ENCODE measurements at places on chromosomes 6 and 20. TPM values are rescaled to one million over a fixed set of nuclear protein-coding genes. Genes with fewer than 3 reads are reported as not detected.

DNA sequence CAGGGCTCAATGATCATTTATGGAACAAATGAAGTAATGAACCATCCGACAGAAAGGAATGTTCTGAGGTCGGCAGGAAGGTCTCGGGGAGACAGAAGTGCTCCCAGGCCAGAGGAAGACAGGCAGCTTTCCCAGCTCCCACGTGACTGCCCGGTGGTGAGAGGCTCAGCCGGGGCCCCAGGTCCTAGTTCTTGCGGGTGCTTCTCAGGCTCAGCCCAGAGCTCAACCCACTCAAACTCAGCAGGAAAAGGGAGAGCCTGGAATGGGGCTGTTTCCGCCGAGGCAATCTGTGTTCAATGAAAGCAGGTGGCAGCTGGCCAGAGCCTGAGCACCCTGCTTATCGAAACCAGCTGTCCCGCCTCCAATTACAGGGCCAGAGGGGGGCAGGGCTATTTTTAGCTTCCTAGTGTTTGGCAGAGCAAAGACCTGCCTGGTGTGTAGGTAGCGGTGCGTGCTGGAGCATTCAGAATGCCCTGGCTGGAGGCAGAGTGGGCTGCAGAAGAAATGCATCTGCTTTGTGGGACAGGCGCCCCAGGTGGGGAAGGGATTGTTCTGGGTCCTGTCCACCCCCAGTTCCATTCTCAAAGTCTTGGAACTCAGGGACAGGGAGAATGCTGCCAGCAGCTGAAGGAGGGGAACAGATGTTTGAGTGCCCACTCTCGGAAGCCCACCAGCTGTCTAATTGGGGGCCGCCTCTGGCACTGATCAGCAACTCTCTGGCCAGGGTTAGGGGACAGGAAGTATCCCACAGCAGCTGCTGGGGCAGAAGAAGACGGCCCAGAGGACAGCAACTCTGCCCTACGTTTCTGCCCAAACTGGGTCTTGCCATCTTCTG, 145.1 kb downstream of the PREX1 start:
- no peak for DNase-seq

DNA sequence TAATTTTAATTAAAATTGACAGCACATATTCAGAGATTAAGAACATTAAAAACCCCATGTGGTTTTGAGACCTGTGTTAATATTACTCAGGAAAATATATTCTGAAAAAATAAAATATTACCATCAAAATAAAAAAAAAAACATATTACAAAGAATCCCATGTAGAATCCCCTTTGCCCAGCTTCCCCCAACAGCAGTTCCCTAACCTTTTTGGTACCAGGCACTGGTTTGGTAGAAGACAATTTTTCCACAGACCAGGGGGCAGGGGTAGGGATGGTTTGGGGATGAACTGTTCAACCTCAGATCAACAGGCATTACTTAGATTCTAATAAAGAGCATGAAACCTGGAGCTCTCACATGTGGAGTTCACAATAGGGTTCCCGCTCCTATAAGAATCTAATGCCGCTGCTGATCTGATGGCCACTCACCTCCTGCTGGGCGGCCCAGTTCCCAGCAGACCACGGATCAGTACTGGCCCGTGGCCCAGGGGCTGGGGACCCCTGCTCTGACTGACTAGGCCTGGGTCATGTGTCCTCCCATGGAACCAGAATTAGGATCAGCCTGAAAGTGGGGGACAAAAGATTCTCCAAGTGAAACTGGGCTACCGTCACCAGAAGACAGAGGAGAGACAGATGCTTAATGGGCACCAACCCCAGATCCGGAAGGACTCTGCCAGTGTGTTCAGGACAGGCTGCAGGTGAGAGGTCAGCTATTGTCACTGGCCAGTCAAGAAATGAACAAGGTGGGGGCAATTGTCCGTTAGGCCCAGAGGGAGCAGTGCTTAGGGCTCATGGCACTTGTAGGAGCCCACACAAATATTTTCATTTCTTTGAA, 235.5 kb downstream of the PREX1 start:
- DNase-seq = no peak

GRCh38 chr6:111714416-111715270, 109.0 kb upstream of the TRAF3IP2 start:
- no peak for DNase-seq

DNA sequence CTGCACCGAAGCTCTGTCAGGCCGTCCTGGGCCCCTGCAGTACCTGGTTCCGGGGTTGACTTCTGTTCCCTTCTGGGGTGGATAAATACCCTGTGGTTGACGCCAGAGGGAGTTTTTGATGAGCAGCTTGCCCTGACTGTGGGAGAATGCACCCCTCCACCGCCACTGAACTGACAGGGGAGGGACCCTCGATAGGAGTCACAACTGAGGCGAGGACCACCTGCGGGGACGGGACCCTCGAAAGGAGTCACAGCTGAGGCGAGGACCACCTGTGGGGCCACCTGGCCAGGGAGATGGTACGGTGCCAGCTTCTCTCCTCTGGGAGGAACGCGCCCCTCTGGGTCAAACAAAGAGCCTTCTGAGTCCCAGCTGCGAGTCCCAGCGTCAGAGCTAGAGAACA, 100.1 kb upstream of the FRMD1 start:
- no peak for DNase-seq

- DNase-seq = no peak
Measured at GRCh38 chr6:76771059-76771634, 692.1 kb downstream of the HTR1B start.

GRCh38 chr6:156779206-156780094, 2.3 kb downstream of the ARID1B start:
- peak; percentile 88 for DNase-seq

GRCh38 chr20:63475209-63475608, 2.8 kb upstream of the KCNQ2 start:
- peak; percentile 71 for DNase-seq

DNA sequence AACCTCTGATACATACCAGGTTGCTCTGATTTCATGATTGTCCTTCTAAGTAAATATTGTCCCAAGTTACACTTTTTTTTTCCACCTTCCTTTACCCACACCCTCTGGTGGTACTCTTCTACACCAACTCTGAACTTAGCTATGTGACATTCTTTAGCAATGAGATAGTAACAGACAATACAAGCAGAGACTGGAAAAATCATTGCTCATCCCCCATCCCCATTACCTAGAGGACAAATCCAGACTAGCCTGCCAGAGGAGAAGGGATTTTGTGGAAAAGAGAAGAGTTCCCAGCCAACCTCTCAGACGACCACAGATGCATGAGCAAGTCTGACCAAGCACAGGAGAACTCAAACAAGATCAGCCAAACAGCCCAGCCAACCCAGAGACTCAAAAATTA, 32.8 kb upstream of the TFAP2B start:
- no peak for DNase-seq

GRCh38 chr20:49310705-49311104, 32.8 kb upstream of the ZNFX1 start:
- no peak for DNase-seq

- no peak for DNase-seq
Measured at GRCh38 chr6:129590408-129591022, 119.5 kb downstream of the ARHGAP18 start.

PLA2G7 gene
- total RNA-seq = not detected

KIF6 gene
- total RNA-seq = 0.17 TPM

MAD2L1BP gene
- total RNA-seq = 40.2 TPM

All from activated CD4-positive, alpha-beta T cell treated with anti-CD3 and anti-CD28 coated beads, Interleukin-2, amount 10 ng/mL, durations not matched to agents 24 days and 14 days (primary cell).